ENCODE measurements at places on chromosomes 7 and 10. TPM values are rescaled to one million over a fixed set of nuclear protein-coding genes. Genes with fewer than 3 reads are reported as not detected.

AKR1D1 gene
- not detected for total RNA-seq

RSPH10B gene
- total RNA-seq = not detected

DNA sequence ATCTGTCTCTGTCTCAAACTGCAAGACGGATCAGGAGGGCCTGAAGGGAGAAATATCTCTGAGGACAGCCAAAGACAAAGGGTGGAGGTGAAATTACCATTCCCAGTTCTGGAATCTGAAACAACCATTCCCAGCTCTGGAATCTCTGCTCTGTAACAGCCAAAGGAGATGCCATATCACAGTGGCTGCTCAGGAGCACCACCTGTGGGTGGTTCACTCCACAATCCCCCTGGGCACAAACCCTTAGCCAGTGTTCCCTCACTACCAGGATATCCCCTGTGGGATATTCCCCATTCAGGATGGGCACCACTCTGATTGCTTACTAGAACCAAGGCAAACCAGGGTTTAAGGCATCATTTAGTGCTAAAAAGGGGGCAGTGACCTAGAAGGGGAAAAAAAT is 199.0 kb downstream of the HTR7 start:
- no peaks in the 10 kb centered on the region for H3K36me3 ChIP-seq
- no peak overlapping the region for H3K4me3 ChIP-seq
- no peaks in the 10 kb centered on the region for H3K27me3 ChIP-seq
- no peak overlapping the region for H3K27ac ChIP-seq
- H3K4me1 ChIP-seq = no peaks in the 10 kb centered on the region

DNA sequence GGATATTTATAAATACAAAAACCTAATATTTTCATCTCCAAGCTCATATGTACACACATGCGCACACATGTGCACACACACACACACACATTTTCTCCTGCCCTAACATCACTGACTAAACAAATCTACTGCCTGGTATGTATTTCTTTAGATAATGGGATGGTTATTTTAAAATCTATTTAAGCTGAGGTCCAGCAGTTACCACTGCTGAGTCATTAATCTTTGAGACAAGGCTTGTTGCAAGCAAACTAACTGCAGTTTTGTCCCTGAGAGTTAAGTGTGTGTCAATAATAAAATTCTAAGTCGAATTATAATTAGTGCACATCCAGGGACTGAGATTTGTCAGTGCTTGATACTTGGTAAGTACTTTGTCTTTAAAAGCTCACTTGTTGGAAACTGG is 135.1 kb downstream of the VPS50 start:
- no peak overlapping the region for H3K27ac ChIP-seq
- no peaks in the 10 kb centered on the region for H3K27me3 ChIP-seq
- no peak for DNase-seq
- H3K4me3 ChIP-seq = no peak overlapping the region

- H3K36me3 ChIP-seq = no peaks in the 10 kb centered on the region
- H3K4me3 ChIP-seq = no peak overlapping the region
- no peak for DNase-seq
- H3K27ac ChIP-seq = no peak overlapping the region
- H3K4me1 ChIP-seq = no peaks in the 10 kb centered on the region
Measured at GRCh38 chr10:8908013-8908412, 853.5 kb downstream of the GATA3 start.

DNA sequence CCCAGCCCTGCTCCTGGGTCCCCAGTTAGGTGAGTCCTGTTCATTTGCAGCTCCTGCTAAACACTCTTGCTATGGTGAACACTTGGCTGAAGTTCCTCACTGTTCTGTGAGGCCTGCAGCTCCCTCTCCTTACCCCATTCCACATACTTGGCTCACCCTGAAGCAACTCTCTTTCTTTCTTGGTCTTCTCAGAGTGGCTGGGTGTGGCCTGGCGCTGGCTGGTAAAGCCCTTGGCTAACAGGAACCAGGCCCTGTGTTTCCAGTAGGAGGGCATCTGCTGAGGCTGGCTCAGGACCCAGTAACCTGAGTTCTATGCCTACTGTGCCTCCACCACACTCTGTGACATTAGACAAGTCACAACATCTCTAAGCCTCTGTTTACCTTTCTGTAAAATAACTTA is 53.1 kb upstream of the COL13A1 start:
- no peaks in the 10 kb centered on the region for H3K36me3 ChIP-seq
- H3K27me3 ChIP-seq = no peaks in the 10 kb centered on the region
- no peaks in the 10 kb centered on the region for H3K4me1 ChIP-seq
- no peak overlapping the region for H3K27ac ChIP-seq
- DNase-seq = no peak

DNA sequence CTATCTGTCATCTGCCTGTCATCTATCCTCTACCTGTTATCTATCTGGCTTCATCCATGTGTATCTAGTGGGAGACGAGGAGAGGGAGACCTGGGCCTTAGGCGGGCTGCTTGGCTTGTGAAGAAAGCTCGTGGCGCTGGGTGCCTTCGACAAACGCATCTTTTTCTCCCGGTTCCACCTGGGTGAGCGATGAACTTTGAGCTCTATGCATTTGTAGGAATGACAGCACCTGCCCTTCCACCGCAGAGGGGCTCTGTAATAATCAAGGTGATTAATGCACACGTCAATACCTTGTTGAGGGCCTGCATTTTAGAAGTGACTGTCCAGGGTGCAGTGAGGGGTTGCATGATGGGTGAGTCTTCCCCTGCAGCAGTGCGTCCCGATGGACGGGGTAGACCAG is 2.6 kb upstream of the VIPR2 start:
- DNase-seq = no peak
- H3K4me3 ChIP-seq = no peak overlapping the region
- no peaks in the 10 kb centered on the region for H3K36me3 ChIP-seq
- H3K4me1 ChIP-seq = no peaks in the 10 kb centered on the region
- H3K27me3 ChIP-seq = peaks cover 29% of the 10 kb centered on the region

Measured in colonic mucosa (tissue), 4 donors.